ENCODE measurements at places on chromosomes 12 and 14. TPM values are rescaled to one million over a fixed set of nuclear protein-coding genes. Genes with fewer than 3 reads are reported as not detected.

Gene C1R
- 6.6 TPM for total RNA-seq

Gene GLS2
- total RNA-seq, result 1.2 TPM

Gene DNAH10
- total RNA-seq, result 1.7 TPM

Gene CPNE6
- not detected for total RNA-seq

Gene WASHC3
- 34.6 TPM for total RNA-seq

Gene ADAM21
- total RNA-seq, result not detected

Gene TMPRSS12
- total RNA-seq, result not detected

Gene SAV1
- total RNA-seq, result 3.0 TPM

- DNase-seq, result no peak
Observed at GRCh38 chr12:58148405-58148804, 207.0 kb downstream of the ATP23 start.

GRCh38 chr14:99807413-99808153 is 14.4 kb downstream of the EML1 start:
- no peak for DNase-seq

DNA sequence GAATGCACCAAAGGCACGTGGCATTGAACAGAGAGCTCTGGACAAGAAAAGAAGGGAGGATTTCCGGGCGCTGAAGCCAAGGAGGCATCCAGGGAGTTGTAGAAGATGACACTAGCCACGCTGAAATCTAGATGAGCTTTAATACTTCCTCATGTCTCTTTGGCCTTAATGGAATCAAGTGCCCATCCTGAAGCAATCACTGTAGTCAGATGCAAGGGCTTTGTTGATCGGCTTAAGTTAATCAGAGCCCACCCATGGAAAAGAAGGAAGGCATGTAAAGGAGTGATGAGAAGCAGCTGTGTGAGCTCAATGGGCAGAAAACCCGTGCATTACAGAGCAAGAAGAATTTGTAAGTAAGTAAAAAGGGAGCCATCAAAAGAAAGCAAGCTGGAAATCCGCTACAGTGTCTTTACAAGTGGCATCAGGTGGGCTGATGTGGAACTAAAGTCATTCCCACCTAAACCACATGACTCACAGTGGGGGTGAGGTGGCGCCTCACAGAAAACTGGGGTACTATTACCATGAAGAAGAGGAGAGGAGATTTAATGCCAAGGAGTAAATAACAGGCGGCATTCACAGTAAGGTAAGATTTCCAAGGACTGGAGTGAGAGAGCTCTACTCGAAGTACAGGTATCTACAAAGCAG is 48.4 kb downstream of the NDUFA12 start:
- no peak for DNase-seq

- no peak for DNase-seq
Observed at GRCh38 chr14:50937800-50938199, 6.5 kb downstream of the PYGL start.

- DNase-seq, result no peak
Observed at GRCh38 chr12:31506515-31507306, 84.2 kb downstream of the DENND5B start.

- no peak for DNase-seq
Observed at GRCh38 chr14:102969901-102970300, 47.4 kb downstream of the AMN start.

- no peak for DNase-seq
Observed at GRCh38 chr14:90547250-90547649, 150.4 kb downstream of the CALM1 start.

DNA sequence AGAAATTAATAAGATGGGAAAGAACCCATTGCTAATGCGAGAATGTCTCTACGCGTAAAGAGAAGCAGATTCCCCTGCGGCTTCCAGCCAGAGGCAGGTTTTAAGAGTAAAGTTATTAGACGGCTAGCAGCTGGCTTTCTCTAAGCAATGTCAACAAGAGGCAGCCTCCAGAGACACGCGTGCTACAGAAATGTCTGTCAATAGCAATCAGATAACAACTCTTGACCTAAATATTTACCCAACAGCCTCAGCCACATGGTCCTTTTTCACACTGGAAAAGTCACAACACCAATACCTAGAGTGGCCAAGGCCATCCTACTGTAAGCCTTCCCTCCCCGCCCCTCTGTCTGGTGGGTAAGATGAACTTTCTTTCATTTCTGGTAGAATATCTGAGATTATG is 146.0 kb upstream of the SFSWAP start:
- DNase-seq, result no peak

DNA sequence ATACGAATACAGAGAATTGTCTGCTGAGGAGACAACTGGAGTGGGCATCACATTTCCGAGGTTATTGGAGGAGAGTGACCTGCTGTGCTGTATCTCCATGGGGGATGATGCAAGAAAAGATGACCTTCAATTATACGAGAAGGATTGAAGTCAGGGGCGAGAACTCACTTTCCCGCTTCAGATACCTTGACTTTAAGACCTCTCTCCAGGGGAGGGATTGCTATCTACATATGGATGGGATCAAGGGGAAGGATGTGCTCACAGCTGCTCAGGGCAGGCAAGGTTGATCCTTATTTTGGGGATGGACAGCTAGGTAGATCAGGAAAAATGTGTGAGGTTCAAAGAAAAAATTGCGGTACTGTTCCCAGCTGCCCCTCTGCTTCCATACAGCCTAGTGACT is 24.4 kb downstream of the NEUROD4 start:
- DNase-seq, result no peak

DNA sequence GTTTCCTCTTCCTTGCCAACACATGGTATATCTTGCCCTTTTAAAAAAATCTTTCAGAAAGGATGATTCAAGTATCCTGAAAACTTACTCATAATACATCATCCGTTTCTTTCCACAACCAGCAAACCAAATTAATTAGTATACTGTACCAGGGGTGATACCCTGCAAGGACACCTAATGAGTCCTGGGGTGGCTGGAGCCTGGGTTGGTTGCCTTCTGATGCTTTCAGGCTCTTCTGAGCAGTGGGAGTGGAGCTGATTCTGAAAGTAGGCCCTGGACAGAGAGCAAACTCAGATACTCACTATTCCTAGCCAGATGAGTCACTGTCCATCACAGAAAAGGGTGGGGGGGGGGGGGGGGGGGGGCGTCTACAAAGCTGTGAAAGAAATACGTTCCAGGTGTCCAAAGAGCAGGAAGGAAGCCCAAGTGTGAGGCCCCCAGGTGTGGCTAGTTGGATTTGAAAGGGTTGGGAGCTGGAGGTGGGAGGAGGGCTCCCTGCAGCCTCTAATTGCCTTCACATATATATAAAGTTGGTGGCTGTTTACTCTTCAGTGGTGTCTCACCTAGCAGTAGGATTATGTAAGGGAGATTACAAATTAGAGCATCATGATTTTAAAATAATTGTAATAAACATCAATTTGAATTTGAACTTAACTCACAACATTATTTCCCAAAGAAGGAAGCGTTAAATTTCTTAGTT is 36.5 kb downstream of the FBXO33 start:
- DNase-seq, result no peak

GRCh38 chr14:90373887-90374286 is 22.9 kb upstream of the CALM1 start:
- no peak for DNase-seq

DNA sequence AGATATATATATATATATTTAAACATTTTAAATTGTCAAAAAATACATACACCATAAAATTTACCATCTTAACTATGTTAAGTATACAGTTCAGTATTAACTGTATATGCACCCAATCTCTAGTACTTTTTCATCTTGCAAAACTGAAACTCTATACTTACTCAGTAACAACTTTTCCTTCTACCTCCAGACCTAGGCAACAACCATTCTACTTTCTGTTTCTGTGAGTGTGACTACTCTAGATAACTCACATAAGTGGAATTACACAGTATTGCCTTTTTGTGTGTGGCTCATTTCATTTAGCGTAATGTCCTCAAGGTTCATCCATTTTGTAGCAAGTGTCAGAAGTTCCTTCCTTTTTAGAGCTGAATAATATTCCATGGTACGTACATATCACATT is 8.2 kb downstream of the FAM234B start:
- no peak for DNase-seq

DNA sequence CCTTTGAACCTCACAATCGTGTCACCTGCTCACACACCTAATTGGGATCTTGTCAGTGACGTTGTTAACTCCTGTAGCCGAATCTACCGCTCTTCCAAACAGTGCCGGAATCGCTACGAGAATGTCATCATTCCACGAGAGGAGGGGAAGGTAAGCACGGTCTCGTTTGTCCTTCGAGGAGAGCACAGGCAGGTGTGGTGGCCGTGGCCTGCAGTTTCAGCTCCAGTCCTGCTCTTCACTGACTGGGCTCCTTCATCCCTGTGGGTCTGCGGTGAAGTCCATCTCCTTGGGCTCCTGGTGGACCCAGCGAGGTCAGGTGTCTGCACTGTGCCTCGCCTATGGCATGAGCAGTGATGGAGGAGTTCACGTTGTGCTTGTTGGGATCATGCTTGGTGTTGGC is 96.0 kb downstream of the EP400 start:
- no peak for DNase-seq

DNA sequence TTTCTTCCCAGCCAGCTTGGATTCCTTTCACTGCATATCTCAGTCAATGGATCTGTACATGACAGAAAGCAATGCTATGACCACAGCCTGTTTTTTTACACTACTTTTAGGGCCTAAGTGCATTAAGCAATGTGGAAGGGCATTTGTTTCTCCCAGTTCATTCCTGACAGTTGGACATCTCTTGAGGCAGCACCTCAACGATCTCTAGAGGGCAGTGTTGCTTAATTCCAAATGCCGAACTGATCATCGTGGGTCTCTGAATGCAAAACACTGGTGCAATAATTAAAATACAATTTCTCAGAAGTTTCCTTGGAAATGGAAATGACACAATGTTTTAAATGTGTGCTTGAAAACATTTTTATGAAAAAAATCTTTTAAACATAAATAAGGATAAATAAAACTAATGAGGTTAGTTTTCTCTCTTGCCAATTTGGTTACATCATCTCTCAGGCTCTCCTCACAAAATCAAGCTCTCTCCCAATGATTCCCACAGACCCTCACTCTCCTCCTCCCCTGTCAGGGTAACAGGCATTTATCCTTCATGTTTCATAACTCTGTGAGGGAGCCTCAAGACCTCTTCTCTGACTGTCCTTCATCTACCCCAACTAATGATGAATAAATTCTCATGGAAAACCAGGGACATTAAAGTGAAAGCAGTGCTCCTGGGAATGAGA is 192.4 kb upstream of the SLC16A7 start:
- no peak for DNase-seq

- no peak for DNase-seq
Observed at GRCh38 chr14:72111911-72112310, 179.7 kb downstream of the RGS6 start.

Measured in natural killer cell (primary cell).